ENCODE measurements at places on chromosomes 13 and 19.

GRCh38 chr13:44649104-44649428 is 72.9 kb upstream of the TSC22D1 start:
- DNase-seq, result no peak

DNA sequence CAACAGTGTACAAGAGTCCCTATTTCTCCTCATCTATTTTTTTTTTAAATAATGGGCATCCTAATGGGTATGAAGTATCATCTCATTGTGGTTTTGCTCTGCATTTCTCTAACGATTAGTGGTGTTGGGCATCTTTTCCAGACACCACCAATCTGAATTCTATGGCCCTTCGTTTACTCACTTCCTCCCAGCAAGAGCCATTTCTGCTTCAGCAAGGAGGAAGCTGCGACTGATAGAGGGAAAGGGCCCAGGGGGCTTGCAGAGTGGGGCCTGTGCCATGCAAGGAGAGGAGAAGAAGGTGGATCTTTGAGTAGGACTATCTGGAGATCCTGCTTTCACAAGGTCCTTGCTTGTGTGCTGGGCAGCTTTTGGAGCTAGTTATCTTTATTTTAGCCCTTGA is 58.0 kb downstream of the USPL1 start:
- no peak for DNase-seq

DNA sequence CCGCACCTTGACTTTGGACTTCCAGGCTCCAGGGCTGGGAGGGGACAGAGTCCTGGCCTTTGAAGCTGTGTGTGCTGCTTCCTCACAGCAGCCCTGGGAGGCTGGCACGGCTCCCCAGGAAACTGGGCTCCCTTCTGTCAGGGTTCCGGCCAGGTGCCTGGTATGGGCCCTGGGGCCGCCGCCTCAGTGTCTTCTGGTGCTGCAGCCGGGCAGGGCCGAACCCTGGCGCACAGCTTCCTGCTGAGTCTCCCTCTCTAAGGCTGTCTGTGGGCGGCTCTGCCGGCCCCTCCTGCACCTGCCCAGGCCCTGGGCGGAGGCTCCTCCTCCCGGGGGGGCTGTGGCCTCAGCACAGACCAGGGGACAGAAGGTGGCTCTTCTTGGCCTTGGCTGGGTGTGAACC is 32.4 kb downstream of the GPX4 start:
- DNase-seq, result no peak

GRCh38 chr13:19864746-19865309 is 1.4 kb upstream of the ZMYM5 start:
- DNase-seq, result peak; percentile 69

- DNase-seq, result no peak
These were observed 287.9 kb downstream of the HS6ST3 start for GRCh38 chr13:96377835-96378234.

DNA sequence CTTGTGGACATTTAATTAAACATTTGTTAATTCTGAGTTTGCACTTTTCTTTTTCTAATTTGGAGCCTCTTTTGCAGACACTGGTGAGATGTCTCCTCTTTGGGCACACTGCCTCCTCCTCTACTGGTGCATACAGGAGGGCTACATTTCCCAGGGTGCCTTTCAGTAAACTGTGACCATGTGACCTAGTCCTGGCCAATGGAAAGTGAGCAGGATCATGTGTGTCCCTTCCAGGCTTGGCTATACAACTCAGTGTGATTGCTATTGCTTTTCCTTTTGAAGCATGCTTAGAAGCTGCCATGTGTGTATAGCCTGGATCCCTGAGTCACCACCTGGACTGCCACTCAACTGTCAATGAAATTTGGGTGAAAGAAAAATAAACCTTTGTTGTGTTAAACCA is 4.5 kb downstream of the IZUMO2 start:
- DNase-seq, result no peak

- DNase-seq, result peak; percentile 58
These were observed 27.2 kb downstream of the PBX4 start for GRCh38 chr19:19591133-19591825.

DNA sequence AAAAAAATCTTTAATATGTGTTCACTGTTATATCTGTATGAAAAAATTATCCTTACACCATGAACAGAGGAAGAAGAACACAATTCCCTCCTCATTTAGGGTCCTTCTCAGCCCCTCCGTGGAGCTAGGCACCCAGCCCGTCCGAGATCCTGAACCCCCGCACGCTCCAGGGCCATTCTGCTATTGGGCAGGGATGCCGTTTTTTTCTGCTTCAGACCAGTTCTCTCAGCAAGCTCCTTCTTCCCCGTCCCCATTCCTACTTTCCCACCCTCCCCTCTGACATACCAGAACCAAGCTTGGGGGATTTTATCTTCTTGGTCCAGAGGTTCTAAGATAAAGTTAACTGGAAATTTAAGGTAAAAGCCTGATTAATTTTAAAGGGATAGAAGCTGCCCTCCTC is 36.2 kb downstream of the ATP12A start:
- no peak for DNase-seq

GRCh38 chr13:66506979-66507378 is 723.2 kb downstream of the PCDH9 start:
- no peak for DNase-seq

GRCh38 chr13:72198967-72199560 is 332.1 kb upstream of the DACH1 start:
- DNase-seq, result no peak

DNA sequence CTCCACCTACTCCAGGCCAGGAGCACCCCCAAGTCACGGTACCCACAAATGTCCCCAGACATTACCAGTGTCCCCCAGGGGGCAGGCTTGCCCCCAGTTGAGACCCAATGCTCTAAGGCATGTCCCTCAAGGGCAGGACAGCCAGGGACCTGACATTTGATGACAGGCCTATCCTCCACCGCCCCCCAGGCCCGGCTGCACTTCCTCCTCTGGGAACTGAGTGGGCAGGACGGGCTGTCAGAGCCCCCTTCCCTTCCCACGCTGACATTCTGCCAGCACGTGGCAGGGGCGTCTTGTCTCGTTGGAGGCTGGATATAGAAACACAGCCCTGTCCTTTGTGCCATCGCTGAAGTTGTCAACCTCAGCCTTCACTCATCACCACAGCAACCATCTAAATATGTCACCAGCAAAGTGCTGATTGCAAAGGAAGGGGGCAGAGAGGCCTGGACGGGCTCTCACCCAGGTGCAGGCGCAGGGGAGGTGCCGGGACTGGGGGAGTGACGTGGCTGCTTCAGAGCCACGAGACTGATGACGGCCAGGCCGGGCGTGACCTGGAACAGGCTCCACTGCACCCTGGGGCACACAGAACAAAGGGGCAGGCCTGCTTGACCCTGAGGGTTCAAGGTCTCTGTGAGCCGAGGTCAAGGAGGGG is 38.4 kb downstream of the GNG7 start:
- DNase-seq, result peak; percentile 79

- DNase-seq, result no peak
These were observed 119.7 kb downstream of the ABCC4 start for GRCh38 chr13:95181586-95181985.

DNA sequence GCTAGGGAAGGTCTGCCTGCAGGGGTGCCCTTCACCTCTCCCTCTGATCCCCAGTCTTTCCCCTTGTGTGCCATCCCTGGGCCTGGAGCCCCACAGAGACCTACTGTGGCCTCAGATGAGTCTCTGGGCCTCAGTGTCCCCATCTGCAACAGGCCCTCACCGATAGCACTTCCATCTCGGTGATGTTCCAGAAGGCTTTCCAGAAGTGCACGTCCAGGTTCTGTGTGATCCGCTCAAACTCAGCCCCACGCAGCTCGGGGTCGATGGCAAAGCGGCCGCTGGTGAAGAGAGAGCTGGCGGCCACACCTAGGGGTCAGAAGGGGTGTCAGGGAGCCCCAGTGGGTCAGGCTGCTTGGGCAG is 17.7 kb upstream of the CNFN start:
- no peak for DNase-seq
